ENCODE measurements at places on chromosomes 3 and 15.

- DNase-seq: no peak
Measured at GRCh38 chr15:66715720-66716655, 14.0 kb downstream of the SMAD6 start.

DNA sequence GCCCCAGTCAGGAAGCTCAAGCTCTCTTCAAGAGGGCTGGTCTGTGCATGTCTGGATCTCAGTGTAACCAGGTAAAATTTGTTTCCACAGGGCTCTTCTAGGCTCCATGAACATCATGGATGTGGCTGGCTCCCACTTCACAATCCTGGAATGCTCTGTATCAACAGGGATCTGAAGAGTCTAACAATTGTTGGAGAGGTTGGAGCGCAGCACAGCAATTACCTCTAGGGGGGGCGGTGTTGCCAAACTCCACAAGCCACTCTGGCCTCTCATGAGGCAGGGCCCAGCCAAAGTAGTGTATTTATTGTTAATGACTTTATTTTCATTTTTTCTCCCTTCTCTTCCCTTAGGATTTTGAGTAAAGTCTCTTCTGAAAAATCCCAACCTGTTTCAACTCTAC, 6.1 kb upstream of the EIF2B5 start:
- no peak for DNase-seq

DNA sequence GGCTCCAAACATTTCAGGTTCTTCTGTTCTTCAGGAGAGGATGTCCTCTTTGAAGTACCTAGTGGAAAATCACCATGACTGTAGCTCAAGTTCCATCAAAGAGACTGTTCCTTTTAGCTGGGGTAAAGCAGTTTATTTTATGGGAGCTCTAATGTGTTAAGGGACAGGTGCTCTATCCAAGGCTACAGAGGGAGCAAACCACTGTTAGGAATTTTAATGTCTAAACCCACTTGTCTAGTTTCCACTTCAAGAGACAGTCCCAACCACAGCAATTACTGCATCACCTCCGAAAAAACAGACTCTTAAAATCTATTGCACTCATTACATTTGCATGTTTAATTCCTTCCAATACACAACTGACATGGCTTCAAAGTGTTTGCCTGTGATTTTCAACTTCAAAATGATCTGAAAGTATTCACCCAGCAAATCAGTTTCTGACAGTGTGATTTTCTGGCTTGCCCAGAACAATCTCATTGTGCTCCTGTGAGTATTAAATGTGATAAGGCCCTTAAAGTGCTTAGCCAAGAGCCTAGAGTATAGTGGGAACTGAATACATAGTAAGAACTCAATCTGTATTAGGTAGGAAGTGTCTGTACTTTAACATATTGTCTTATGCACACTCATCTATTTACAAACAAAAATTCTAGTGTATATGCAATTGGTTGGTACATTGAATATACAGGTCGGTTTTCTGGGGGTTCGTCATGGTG, 266.5 kb upstream of the CCDC54 start:
- no peak for DNase-seq

DNA sequence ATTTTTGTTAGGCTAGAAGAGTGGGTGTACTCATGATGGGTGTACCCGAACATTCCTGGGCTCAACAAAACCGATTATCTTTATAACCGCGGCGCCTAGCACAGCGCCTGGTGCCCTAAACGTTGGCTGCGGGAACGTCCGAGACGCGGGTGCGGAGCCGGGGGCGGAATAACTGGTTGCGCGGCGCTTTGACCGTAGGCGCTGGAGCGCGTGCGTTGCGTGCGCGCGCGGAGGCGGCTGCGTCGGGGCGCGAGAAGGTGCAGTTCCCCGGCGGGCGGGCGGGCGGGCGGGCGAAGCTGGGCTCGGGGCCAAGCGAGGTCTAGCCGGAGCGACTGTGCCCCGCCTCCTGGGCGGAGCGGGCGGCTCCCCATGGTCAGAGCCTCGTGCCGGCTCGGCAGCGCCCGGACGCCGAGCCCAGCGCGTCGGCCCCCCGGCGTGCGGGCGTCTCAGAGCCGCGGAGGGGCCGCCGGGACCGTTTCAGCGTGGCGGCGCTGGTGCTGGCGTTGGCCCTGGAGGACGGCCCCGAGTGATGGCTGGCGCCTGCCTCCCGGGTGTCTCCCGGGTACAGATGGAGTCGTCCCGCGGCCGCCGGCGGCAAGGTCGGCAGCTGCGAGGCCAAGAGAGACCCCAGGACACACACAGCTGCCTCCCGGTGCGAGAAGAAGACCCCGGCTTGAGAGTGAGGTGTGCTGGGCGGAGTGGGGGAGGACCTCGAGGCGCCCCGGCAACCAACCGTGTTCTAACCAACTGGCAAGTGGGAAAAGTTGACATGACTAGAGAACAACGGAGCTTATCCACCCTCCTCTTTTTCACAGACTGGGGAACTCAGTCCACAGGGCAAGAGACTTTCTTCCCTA, at the start of gene PLAAT1:
Gene PLAAT1, plus strand, starts transcription at position 373 of the 857 bp plus-strand sequence. CDS start 14,429 bp downstream, outside the sequence.
- DNase-seq: peak; percentile 83

- DNase-seq: peak; percentile 11
Measured at GRCh38 chr15:69669446-69669845, 216.8 kb downstream of the RPLP1 start.

DNA sequence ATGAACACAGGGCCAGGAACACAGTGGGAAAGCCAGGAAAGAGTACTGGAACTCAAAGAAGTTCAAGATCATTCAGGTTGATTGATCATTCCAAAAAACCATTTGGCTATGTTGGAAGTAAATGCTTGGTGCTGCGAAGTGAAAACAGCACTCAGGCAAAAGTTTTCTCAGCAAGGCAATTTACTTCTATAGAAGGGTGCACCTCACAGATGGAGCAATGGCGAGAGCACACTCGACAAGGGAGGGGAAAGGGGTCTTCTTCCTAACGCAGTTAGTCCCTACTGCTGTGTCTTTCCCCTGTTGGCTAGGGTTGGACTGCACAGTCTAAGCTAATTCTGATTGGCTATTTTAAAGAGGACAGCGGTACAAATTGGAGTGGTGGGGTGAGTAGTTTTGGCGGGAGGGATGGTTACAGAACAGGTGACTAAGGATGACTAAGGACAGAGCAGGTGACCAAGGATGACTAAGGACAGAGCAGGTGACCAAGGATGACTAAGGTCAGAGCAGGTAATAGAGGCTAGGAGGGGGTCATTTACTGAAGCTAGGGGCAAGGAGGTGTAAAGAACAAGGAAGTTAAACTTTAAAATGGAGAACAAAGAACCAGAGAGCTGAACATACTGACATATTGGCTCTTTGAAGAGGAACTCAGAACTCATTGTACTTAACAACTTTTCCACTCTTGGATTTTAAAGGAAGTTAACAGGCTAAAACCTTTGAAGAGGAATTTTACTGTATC, 43.3 kb downstream of the HOMER2 start:
- DNase-seq: no peak

- DNase-seq: no peak
Measured at GRCh38 chr15:79408041-79408440, 24.1 kb upstream of the MINAR1 start.

GRCh38 chr3:156728267-156728985, 54.0 kb downstream of the TIPARP start:
- DNase-seq: no peak

- DNase-seq: no peak
Measured at GRCh38 chr3:156910022-156910421, 83.9 kb downstream of the LEKR1 start.

DNA sequence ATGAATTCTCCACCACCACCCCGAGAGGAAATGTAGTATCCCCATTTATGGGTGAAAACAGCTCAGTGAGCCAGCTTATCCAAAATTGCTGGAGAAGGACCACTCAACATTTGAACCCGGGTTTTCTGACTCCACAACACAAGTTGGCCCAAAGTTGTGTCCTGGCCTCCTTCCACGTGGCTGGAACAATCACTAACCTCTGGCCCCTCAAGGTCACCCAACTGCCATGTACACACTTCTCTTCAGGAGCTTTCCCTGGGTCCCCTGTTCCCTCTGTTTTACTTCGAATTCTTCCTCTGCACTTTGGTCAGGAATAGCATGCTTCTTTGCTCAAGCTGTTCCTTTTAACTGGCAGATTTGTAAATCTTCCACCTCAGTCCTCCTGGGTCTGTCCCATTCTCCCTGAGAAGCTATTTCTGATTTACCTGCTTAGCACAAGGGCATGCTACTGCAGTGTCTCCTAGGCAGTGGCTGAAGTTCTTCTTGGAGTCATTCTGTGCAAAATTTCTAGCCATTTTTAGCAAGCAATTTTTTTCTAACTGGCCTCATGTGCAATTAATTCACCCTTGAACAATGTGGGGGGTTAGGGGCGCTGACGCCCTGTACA, 39.2 kb downstream of the TRIM71 start:
- no peak for DNase-seq

DNA sequence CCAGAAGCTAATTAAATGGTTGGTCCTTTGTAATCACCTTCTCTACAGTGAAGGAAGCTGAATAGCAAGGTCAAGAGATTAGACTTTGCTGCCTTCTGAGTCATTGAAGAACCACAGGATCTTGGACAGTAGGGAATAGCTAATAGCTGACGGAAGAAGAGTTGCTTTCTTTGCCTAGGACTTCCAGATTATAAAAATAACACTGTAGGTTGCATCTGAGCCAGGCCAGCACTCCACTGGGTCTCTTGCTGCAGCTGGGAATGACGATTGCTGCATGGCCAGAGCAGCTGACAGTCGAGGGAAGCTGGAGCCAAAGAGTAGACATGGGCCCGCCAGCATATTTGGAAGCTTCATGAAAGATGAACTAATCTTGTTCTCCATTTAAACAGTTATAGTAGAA, 81.5 kb upstream of the KCNMB2 start:
- peak; percentile 83 for DNase-seq

- DNase-seq: no peak
Measured at GRCh38 chr3:18122264-18122663, 302.9 kb downstream of the SATB1 start.

- DNase-seq: no peak
Measured at GRCh38 chr15:71565631-71566160, 244.7 kb upstream of the NR2E3 start.

DNA sequence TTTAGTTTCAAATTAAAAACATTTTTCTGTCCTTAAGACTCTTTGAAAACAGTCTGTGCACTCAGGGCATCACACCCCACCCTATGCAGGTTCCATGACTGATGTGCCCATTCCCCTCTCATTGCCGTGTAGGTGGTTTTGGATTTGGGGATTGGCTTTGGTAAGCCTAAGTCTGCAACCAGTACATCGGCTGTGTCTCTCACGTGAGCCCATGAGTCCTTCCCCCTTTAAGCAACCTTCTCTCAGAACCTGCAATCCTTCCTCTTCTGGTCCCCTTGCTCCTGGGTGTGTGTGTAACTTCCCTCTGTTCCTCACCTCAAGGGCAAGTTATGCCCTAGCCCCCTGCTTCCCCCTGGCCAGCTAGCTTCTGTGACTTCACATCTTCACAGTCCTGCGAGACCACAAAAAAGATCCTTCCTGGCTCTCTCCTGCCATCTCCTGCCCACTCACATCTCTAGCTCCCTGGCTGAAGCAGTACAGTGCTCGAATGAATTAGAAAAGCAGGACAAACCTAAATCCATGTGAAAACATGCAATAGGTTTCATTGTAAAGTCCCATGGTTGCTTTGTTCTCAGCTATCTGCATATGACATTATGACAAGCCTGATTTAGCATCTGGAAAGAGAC, 126.7 kb downstream of the UACA start:
- DNase-seq: no peak

DNA sequence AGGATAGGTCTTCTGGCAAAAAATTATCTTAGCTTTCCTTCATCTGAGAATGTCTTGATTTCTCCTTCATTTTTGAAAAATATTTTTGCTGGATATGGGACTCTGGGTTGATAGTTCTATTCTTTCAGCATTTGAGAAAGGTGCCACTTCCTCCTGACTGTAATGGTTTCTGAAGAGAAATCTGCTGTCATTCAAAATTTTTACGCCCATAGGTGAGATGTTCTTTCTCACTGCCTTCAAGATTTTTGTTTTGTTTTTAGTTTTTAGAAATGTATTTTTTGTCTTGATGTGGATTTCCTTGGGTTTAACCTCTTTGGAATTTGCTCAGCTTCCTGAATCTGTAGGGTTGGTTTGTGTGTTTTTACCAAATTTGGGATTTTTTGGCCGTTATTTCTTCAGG, 37.1 kb upstream of the ATP2B2 start:
- DNase-seq: no peak

DNA sequence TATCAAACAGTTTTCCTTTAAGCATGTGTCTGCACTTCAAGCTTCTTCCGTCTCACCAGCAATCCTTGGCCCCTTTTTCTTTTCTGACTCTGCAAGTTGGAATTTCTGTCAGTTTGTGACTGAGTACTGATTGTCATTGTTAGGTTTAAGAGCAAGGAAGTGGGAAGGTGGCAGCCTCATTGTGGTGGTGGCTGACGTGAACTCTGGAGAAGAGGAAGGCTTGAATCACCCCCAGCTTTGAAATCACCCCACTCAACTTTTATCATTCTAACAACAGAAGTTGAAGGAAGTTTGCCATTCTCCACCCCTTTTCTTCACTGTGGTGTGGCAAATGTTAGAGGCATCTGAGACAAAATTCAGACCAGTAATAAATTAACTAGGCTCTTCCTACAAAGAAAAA, 231.6 kb upstream of the AGTR1 start:
- DNase-seq: no peak

DNA sequence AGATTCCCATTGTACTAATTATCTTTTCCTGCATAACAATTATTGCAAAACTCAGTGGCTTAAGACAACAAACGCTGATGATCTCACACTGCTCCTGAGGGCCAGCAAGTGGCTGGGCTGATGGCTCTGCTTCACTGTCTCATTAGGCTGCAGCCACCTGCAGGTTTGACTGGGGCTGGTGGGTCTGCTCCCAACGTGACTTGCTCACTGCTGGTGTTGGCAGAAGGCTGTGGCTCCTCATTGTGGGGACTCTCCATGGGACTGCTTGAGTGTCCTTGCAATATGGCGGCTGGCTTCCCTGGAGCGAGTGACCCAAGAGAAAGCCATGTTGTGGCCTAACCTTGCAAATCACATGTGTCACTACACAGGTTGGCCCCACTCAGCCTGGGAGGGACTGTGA, 71.1 kb downstream of the PLXNA1 start:
- DNase-seq: peak; percentile 70

GRCh38 chr3:131477813-131478212, 25.0 kb downstream of the MRPL3 start:
- no peak for DNase-seq

GRCh38 chr15:43440721-43441281, 52.2 kb downstream of the TP53BP1 start:
- DNase-seq: no peak

DNA sequence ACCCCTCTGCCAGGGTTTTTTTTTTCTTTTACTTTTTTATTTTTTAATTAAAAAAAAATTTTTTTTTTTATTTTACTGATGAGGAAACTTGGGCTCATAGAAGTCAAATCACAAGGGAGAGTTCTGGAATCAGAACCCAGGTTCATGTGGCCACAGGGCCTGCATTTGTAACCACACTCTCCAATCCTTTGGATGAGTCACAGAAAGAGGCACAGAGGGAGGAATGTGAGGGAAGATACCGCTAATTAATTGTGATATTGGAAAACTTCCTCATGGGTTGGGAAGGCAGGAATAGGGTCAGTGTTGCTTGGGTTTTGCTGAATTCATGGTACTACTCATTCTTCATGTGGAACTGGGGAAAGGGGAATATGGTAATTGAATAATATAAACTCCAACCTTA, 132.9 kb upstream of the SLC6A11 start:
- no peak for DNase-seq

Measured in posterior vena cava (tissue), 2 donors.